CD4-positive, alpha-beta memory T cell (primary cell): ENCODE measurements at places on chromosomes 1 and 21. TPM values are rescaled to one million over a fixed set of nuclear protein-coding genes. Genes with fewer than 3 reads are reported as not detected.

Gene TCHH
- total RNA-seq, result 0.06 TPM

DNA sequence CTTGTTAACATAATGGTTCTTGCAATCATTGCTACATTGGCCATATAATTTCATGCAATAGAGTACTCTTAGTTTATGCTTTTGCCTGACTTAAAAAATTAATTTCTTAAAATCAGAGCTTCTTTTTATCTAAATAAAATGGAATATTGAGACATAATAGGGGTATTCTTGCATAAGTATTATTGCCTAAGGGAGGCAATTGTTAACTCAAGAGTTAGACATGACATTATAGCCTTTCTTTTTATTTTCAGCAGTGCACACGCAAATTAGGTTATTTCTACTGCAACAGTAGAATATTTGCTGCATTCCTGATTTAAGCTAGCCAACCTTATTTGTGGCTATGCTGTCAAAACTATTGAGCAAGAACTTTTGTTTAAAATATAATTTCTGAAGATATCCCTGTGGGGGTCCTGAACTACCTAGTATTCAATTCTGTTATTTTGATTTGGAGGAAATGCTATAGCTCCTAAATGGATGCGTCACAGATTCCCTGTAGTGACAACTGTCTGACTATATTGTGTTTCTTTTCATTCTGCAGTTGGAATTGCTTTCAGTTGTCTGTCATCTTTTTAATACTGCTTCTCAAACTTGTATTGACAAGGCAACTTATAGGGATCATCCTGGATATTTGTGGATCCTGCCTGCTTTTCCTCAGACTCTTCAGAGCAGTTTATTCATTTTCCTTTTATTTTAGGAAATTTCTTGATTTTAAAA lies 211.0 kb downstream of the PATJ start:
- no peak overlapping the region for H3K4me3 ChIP-seq
- no peaks in the 10 kb centered on the region for H3K36me3 ChIP-seq
- DNase-seq, result no peak
- no peaks in the 10 kb centered on the region for H3K4me1 ChIP-seq
- H3K27ac ChIP-seq, result no peak overlapping the region

- peak overlapping the region; percentile 82 for H3K4me3 ChIP-seq
- peak overlapping the region; percentile 50 for H3K27ac ChIP-seq
- no peaks in the 10 kb centered on the region for H3K36me3 ChIP-seq
- peaks cover 4% of the 10 kb centered on the region for H3K27me3 ChIP-seq
- DNase-seq, result no peak
- H3K4me1 ChIP-seq, result peaks cover 50% of the 10 kb centered on the region
These were observed 1.0 kb upstream of the MCOLN2 start for GRCh38 chr1:84997667-84998600.

- H3K27ac ChIP-seq, result no peak overlapping the region
- H3K4me3 ChIP-seq, result no peak overlapping the region
- no peaks in the 10 kb centered on the region for H3K36me3 ChIP-seq
- DNase-seq, result no peak
These were observed 47.9 kb downstream of the LAMC1 start for GRCh38 chr1:183070923-183071618.

- H3K36me3 ChIP-seq, result no peaks in the 10 kb centered on the region
- H3K27ac ChIP-seq, result no peak overlapping the region
- no peak for DNase-seq
- no peaks in the 10 kb centered on the region for H3K27me3 ChIP-seq
- no peak overlapping the region for H3K4me3 ChIP-seq
These were observed 139.5 kb downstream of the GRIK3 start for GRCh38 chr1:36894824-36895223.

DNA sequence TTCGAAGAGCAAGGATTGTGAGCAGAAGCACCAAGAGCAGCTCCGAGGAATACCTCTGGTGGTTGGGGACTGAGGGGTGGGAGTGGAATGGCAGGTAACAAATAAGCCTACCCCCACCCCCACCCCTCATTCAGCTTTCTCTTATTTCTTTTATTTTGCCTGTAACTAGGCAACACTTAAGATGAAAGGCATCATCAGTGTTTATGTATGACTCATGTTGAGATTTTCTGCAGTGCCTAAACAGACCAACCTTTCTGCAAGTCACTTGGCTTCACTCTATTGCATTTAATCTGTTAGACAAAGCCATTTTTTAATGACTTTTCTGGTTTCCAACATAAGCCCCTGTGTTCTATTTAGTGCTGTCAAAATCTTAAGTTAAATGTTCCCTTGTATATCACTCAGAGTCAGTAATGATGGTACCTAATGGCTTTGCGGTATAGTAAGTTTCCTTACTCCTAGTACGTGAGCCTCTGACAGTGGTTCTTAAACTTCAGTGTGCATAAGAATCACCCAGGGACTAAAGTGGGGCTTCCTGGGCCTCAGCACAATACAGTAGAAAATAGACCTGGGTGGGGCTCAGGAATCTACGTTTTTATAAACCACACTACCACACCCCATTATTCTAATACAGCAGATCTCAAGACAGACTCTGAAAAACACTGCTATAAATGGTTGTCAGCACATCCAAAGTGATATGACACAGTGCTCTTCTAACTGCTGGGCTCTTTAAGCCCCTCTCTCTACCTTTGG lies 19.9 kb downstream of the CASQ2 start:
- H3K27ac ChIP-seq, result no peak overlapping the region
- no peaks in the 10 kb centered on the region for H3K4me1 ChIP-seq
- H3K27me3 ChIP-seq, result no peaks in the 10 kb centered on the region
- no peaks in the 10 kb centered on the region for H3K36me3 ChIP-seq

- DNase-seq, result no peak
- H3K27ac ChIP-seq, result no peak overlapping the region
- H3K27me3 ChIP-seq, result no peaks in the 10 kb centered on the region
- no peak overlapping the region for H3K4me3 ChIP-seq
- no peaks in the 10 kb centered on the region for H3K4me1 ChIP-seq
These were observed 47.6 kb upstream of the ABCG1 start for GRCh38 chr21:42171091-42172053.

GRCh38 chr1:21379571-21379970 lies 60.4 kb upstream of the NBPF3 start:
- no peaks in the 10 kb centered on the region for H3K36me3 ChIP-seq
- DNase-seq, result no peak
- no peak overlapping the region for H3K4me3 ChIP-seq

DNA sequence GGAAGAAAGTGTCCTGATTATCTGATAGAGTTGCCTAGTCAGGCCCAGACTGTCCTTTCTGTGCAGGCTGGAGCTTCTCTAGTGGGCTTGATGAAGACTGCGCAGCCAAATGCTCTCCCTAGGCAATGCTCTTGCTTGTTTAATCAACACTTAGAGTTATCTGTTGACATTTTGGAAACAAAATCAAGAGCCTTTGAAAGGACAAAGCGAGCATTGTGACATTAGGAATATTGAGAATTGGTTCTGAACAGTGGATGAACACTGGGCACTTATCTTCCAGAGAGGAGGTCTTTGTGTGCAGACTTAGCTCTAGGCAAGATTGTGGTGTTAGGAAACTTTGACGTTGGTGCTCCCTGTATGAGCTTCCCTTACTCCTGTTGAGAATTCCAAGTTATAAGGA lies 94.5 kb downstream of the DNTTIP2 start:
- no peak for DNase-seq
- H3K36me3 ChIP-seq, result no peaks in the 10 kb centered on the region
- H3K4me1 ChIP-seq, result no peaks in the 10 kb centered on the region
- H3K4me3 ChIP-seq, result no peak overlapping the region
- H3K27ac ChIP-seq, result no peak overlapping the region
